ENCODE measurements at places on chromosomes 5 and 9. TPM values are rescaled to one million over a fixed set of nuclear protein-coding genes. Genes with fewer than 3 reads are reported as not detected.

PCDHGA4 gene
- not detected for polyA plus RNA-seq

CENPK gene
- polyA plus RNA-seq = 0.83 TPM

DNAI1 gene
- not detected for polyA plus RNA-seq

IL33 gene
- polyA plus RNA-seq = not detected

SPATA31E1 gene
- polyA plus RNA-seq = not detected

FBLL1 gene
- 0.08 TPM for polyA plus RNA-seq

SV2C gene
- 0.02 TPM for polyA plus RNA-seq

CNTRL gene
- polyA plus RNA-seq = 4.8 TPM

THBS4 gene
- polyA plus RNA-seq = 0.03 TPM

KIF24 gene
- polyA plus RNA-seq = not detected

DHX29 gene
- polyA plus RNA-seq = 9.7 TPM

PTRH1 gene
- 19.5 TPM for polyA plus RNA-seq

TIMD4 gene
- polyA plus RNA-seq = not detected

EPB41L4B gene
- polyA plus RNA-seq = not detected

ADAMTS6 gene
- polyA plus RNA-seq = not detected

TEX48 gene
- not detected for polyA plus RNA-seq

HMMR gene
- polyA plus RNA-seq = not detected

SPINK1 gene
- not detected for polyA plus RNA-seq

CTSV gene
- not detected for polyA plus RNA-seq

PRDM9 gene
- polyA plus RNA-seq = not detected

ZBTB26 gene
- polyA plus RNA-seq = 0.42 TPM

TOR1B gene
- 18.0 TPM for polyA plus RNA-seq

FBN2 gene
- 11.2 TPM for polyA plus RNA-seq

MTRR gene
- polyA plus RNA-seq = 18.0 TPM

SHISAL2B gene
- not detected for polyA plus RNA-seq

WNT8A gene
- not detected for polyA plus RNA-seq

ADRA1B gene
- not detected for polyA plus RNA-seq

BARHL1 gene
- not detected for polyA plus RNA-seq

CD274 gene
- 0.28 TPM for polyA plus RNA-seq

ARL10 gene
- polyA plus RNA-seq = 0.04 TPM

VCAN gene
- 844 TPM for polyA plus RNA-seq

SLC35A4 gene
- 44.0 TPM for polyA plus RNA-seq

Measured in CD14-positive monocyte (primary cell).